GM13976 (cell line): ENCODE measurements at places on chromosomes 7 and 10.

- no peak for DNase-seq
These were observed 5.8 kb downstream of the ITPRIP start for GRCh38 chr10:104332243-104333031.

- DNase-seq = peak; percentile 62
These were observed 115.3 kb downstream of the SGMS1 start for GRCh38 chr10:50508315-50509051.

DNA sequence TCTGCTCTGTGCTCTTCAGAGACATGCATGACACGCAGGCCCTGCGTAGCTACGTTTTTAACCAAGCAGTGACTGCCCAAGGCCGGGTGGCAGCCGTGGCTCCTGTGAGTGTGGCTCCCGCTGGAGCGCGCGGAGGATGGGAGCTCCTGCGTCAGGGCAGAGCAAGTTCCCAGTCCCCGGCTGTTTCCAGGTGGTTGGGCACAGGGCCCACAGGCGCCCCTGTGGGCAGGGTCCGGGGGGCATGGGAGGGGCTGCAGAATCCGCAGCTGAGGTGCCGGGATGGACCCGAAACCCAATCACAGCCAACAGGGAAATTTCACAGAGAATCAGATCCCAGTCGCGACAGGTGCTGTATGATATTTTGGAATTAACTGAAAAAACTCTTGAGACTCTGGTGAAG, 9.8 kb downstream of the NKX6-2 start:
- no peak for DNase-seq

DNA sequence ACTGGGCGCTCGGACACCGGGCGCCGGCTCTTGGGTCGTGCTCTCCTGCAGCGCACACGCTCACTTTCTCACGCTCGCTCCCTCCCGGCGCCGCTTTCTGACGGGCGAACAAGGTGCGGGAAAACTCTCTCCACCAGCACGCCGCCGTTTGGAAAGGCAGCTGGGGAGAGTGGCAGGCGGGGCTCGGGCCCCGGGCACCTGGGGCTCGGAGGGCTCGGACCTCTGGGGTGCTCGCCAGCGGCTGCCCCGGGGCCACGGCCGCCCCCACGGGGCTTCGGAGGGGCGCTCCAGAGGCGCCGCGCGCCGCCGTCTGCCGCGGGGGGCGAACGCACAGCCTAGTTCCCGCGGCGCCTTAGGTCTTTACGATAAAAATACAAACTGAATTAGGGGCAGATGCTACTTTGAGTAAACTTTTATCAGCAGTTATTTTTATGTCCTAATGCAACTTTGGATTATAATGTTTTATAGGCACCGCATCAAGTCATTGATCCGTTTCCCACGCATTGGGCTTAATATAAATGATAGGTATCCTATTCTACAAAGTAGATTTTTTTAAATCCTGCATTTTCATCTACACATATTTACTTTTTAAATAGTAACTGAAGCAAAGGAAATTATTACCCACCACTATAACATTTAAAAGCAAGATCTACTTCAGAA, 535 bp upstream of the EPC1 start:
- no peak for DNase-seq

DNA sequence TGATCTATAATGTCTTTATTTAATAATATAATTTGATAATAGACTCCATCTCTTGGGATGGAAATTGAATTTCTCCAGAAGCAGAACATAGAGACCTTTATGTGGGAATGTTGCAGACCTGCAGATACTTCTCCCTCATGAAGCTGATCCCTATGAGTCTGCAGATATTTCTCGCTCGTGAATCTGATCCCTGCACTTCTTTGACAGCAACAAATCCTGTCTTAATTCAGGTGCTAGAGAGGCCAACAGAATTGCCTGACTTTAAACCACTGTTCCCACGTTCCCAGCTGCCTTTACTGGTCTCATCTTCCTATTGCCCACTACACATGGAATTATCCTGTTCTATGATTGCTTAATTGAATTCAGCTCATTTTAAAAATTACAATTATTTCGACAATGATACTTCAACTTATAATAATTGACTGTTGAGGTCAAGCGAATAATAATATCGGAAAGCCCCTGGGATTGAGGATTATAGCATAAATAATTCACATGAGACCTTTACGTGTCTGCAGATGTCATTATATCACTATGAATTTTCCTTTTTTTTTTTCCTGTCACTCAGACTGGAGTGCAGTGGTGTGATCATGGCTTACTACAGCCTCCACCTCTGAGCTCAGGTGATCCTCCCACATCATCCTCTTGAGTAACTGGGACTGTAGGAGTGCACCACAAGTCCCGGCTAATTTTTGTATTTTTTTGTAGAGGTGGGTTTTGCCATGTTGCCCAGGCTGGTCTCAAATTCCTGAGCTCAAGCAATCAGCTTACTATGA, 486.4 kb upstream of the ADARB2 start:
- DNase-seq = no peak

DNA sequence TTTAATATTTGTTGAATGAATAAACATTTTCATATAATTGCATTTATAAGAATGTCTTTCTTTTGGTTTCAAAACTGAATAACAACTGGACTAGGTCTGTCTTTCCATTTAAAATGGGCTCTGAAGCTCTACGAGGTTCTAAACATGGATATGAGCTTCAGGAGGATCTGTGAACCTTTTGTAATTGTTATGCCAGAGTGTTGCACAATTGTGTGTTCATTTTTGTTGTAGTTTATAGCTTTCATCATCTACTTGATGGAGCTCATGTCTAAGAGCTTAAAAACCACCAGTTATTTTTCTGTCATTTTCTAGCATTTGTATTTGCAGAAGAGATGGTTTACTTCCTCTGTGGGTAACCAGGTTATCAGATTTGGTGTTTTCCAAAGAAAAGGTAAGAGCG, 265.7 kb upstream of the NPY start:
- DNase-seq = no peak

- no peak for DNase-seq
These were observed 9.8 kb upstream of the PNLIPRP3 start for GRCh38 chr10:116417821-116418220.

DNA sequence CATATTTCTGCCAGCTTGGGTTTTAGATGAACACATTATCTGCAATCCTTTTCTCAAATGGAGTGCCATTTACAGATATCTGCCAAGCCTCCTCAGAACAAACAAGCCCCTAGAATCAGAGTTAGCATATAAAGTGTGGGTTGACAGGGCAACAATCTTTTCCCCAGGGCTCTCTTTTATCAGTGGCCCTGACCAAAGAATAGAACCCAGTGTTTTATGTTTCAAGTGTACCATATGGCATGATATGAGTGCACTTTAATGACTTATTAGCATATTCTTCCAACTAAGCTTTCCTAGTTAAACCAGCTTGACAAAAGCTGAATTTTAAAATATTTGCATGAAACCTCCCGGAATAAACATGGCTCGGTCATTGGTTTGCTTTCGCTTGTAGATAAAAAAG, 57.3 kb downstream of the EVX1 start:
- DNase-seq = no peak

GRCh38 chr7:120783273-120783672, 74.7 kb downstream of the TSPAN12 start:
- DNase-seq = no peak

DNA sequence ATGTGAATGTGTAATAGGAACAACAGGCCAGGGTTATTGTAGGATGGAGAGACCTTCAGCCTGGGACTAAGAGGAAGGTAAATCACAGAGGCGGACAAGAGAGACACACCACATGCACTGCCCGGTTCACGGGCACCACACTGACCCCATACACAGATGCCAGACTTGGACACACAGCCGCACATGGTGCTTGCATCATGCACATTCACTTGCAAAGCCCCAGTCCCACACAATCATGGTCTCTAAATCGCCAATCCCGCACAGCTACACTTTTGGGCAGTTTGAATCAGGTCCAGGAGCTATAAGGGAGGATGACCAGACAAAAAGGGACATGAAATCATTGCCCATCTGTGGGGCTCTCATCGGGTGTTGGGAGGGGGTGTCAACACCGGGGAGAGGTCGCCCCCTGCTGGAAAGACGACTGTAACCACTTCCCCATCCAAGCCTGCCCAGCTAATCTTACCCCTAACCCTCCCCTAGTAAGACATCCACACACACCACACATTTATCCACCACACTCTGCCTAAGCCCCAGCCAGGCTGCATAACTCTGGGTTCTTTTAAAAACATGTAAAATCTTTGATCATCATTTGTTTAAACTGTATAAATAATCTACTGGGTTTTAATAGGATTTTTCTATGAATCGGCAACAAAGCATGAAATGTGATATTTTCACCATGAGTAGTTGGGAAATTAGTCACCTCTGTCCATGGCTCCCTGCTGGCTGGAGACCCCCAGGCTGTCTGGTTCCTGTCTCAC, 40.5 kb upstream of the SLF2 start:
- peak; percentile 87 for DNase-seq

GRCh38 chr10:35541720-35542119, 63.4 kb upstream of the GJD4 start:
- no peak for DNase-seq

DNA sequence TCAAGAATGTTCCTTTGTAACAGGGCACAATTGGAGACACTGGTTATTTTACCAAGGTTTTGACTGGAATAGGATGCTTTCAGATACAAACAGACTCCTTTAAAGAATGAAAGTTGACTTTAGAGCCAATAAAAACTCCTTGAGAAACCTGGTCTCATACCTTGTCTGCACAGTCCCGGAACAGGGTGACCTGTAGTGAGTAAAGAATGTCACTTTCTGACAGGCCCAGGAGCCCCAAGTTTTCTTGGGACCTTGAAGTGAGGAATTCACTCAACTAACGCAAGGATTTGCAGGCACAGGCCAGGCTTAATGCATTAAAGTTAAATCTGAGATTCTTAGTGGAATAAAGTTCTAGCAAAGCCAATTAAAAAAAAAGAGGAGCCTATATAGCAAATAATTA, 11.5 kb upstream of the GARS1 start:
- DNase-seq = no peak

- no peak for DNase-seq
These were observed 223.1 kb downstream of the REEP3 start for GRCh38 chr10:63744060-63744941.

- DNase-seq = peak; percentile 47
These were observed 555 bp downstream of the PHF14 start for GRCh38 chr7:10973942-10974911.

DNA sequence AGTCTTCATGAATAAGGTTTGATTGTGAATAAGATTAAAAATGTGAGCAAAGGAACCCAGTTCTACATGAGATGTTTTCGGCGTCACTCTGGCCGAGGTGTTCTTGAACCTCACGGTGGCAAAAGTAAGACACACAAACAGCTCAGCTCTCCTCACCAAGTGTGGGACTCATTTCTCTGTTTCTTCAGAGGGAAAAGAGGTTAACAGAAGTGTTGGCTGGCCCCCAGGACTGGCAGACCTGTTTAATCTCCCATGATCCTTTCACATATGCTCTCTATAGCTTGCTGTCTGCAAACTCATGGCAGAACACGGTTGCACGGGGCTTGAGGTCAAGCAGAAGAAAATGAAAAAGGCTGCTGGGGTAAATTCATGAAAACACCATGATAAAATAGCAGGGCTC, 394.4 kb downstream of the CALN1 start:
- DNase-seq = no peak

DNA sequence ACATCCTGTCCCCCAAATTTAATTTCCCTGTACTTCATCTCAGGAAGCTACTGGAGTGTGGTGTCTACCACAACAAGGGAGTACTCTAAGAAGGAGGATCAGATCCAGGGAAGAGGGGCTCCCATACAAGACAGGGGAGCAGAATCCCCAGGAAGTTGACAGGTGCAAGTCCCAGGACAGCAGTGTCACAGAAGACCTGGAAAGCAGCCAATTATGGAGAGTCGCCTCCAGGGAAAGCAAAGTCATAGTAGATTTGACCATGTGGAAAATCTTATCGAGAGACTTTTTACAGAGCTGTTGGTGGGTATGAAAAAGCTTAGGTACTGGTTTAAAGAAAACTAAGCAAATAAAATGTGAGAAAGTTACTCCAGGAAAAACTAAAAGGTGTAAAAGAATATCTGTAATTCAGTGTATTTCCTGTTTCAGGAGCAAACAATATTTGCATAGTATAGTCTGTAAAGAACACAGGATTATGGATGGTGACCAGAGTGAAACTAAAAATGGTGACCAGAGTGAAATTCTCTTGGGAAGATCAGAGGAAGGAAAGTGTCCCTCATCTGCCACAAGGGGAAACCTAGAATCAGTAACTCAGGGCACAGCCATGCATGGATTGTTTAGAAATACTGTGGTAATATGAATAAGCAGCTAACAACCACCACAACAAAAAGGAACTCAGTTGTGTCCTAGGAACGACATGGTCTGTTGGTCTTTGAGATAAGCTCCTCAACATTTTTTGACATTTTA, 44.5 kb downstream of the LANCL2 start:
- DNase-seq = no peak

GRCh38 chr7:74479066-74479781, 25.5 kb downstream of the GTF2IRD1 start:
- peak; percentile 54 for DNase-seq

- DNase-seq = no peak
These were observed 212.2 kb downstream of the CHRM2 start for GRCh38 chr7:137080516-137081203.

- peak; percentile 28 for DNase-seq
These were observed 7.8 kb downstream of the LIPM start for GRCh38 chr10:88810196-88810961.

GRCh38 chr10:7235376-7235775, 175.5 kb downstream of the SFMBT2 start:
- no peak for DNase-seq

- no peak for DNase-seq
These were observed 2.4 kb downstream of the FEZF1 start for GRCh38 chr7:122301858-122302760.

- no peak for DNase-seq
These were observed 13.3 kb downstream of the PRSS2 start for GRCh38 chr7:142784096-142784495.

DNA sequence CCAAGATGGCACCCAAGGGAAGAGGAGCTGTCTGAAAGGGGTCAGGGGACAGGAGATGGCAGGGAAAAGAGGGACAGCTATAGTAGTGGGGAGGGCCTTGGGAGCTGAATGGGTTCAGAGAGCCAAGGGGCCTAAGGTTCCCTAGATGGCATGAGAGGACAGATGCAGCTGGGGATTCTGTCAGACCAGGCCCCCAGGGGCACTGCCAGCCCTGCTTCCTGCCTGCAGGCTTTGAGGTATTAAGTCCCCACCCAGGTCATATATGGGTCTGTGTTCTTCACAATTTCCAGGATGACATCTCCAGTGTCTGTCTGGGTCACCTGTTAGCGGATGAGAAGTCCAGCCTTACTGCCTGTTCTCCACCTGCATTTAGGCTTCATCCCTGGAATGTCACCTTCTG, 56.7 kb downstream of the NEURL1 start:
- no peak for DNase-seq

DNA sequence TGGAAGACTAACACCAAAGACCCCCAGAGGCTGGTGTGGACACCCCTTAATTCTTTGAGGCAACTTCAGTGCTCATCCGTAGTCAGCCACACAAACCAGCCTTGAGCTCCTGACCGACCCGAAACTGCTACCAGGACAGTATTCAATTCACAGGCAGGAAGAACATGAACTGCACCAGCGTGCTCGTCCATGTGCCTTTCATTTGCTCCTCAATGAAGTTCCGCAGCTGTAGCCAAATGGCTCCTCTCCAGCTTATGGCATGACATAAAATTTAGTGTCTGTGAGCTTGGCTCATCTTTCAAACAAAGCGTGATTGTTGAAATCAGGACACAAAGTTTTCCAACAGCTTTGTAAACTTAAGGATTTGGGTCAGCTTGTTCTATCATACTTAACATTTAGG, 144.1 kb upstream of the FAM171A1 start:
- DNase-seq = no peak
